Posterior vena cava (tissue), 2 donors: ENCODE measurements at places on chromosomes 3 and 15. TPM values are rescaled to one million over a fixed set of nuclear protein-coding genes. Genes with fewer than 3 reads are reported as not detected.
A peak's percentile ranks its signal among the peaks of the same experiment; 100 is the strongest.

The PRSS50 gene
- total RNA-seq, result not detected

The CCDC13 gene
- 2.7 TPM for total RNA-seq

The SNX33 gene
- 23.8 TPM for total RNA-seq

The SCAANT1 gene
- not detected for total RNA-seq

The POLQ gene
- 0.48 TPM for total RNA-seq

- DNase-seq, result no peak
Observed at GRCh38 chr3:73379465-73379864, 245.3 kb downstream of the PDZRN3 start.

DNA sequence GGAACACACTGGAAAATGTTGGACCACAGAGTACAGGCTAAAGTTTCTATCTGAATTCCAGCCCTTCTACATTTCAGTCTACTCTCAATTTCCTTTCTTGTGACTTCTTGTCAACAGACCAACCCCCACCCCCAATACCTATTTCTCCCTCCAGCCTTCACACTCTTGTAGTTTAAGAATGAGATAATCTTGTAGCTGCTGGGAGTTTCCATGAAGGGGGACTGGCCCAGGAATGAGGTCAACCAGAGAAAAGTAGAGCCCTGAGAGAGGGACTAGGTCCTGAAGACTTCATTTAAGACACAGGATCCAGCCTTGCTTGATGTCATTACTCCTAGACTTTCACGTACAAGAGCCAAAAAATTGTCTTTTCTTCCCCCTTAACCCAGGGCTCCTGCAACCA lies 29.5 kb upstream of the FAM107A start:
- no peak for DNase-seq

- no peak for DNase-seq
Observed at GRCh38 chr15:98063315-98063714, 102.8 kb downstream of the ARRDC4 start.

DNA sequence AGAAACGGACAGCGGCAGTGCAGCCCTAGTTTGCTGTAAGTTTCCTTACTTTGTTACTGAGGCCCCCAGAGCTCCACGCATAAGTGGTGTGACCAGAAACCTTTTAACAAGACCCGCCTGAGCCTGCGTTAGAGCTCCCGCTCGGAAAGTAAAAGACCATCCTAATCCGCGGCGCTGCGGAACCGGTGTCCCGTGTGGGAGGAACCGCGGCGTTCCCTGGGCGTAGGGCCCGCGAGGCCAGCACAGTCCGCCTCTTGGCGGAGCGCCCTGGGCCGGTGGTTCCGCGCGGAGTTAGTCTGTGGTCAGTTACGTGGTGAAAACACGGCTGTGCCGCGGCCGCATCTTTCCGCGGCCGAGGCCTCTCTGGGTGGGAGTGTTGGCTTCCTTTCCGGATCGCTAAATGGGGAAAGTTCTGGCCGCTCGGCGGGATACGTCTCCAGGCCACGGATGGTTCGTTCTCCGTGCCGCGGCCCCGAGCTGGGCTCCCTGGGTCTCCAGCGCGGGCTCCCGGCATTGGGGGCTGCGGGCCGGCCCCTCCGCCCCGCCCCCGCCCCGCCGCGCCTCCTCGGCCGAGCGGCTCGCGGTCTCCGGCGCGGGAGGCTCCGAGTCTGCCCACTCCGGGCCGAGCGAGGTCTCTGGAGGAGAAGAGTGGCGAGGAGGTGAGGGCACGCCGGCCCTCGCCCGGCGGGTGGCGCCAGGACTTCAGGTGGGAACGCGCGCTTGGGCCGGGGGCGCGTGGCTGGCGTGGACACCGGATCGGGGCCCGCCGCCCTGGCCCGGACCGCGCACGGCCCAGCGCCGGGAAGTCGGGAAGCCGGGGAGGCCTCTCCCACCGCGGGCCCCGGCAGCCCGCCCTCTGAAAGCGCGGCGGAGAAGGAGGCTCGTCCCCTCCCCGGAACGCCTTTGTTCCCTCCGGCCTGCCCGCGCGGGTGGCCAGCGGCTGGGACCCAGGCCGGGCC lies 754 bp downstream of the B3GNT5 start:
- DNase-seq, result peak; percentile 91

DNA sequence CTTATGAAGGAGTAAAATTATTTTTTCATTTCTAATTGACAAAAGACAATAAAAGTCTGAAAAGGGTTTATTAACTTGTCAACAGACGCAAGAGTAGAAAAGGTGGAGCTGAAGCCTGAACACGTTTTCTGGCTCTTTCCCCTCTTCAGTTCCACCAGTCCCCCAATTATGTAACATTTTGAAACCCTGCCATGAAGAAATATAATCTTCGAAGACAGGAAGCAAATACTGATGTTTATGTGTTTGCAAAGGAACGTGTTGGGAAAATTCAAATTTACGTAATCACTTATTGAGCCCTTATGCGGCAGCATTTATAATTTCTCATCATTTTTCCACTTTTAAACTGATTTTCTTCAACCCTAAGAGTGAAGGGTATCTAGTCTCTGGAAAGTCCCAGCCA lies 767 bp downstream of the AP3S2 start:
- no peak for DNase-seq
